AG09319 (cell line): ENCODE measurements at places on chromosomes 13 and 19.

DNA sequence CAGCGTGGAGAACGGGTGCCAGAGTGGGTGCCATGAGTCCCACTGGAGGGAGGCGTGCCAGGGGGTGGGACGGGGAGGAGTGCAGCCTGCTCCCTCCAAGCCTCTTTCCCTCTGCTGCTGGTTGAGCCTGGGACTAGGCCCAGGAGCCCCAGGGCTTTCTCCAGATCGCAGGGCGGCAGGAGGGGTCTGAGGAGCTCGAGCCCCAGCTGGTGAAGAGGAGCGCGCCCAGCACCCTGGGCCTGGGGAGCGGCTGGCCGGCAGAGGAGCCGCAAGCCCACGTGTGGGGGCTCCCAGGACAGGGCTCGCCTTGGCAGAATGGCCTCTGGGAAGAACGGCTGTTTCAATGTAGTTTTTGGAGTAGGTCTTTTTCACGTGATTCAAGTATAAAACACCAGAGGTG is 12.2 kb upstream of the DCUN1D2 start:
- no peak for DNase-seq

DNA sequence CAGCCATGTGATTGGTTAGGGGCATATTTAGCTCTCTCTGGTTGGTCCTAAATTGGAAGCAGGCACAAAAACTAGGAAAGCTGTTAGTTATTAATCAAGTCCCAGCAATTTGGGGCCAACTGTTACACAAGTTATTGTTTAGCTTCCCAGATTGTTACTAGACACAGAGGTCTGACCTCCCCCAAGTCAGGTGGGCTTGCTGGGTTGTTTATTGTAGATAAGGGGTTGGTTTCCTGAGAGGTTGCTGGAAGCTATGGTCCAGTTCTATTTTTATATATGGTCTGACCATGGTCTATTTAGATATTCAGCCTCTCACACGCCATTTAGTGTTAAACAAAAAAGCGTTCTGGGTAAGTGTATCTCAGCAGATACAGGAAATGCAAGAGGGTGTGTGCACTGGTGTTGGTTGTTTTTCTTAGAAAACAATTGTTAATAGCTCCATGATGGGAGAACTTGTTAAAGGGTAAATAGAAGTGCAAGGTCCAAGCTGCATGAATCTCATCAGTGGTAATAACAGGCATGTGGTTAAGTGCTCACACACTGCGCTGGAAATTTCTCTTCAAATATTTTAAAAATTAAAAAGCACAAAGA is 150.0 kb downstream of the RAP2A start:
- no peak for DNase-seq

GRCh38 chr19:57688011-57688763 is 6.4 kb downstream of the ZNF551 start:
- DNase-seq = no peak

DNA sequence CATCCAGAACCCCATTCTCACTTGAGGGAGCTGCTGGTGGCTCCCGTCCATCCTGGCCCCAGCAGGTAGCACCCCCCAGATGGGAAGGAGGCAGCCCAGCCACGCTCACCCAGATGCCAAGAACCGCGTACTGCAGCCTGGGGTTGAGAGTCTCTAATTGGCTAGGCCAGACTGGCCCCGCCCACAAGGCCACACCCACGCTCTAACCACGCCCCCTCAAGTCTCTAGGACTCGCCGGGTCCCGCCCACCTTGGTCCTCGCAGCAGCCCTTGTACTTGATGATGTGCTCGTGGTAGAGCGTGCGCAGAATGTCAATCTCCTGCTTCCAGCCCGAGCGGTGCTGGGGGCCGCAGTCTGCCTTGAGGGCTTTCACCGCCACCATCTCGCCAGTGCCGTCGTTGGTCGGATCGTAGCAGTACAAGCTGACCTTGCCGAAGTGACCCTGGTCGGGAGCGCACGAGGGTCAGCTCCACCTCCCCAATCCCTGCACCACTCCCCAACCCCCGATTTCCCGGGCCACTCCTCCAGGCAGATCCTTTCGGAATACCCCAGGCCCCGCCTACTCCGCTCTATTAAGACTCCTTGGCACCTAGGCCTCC is 14.5 kb upstream of the ICAM3 start:
- no peak for DNase-seq
